ENCODE measurements at places on chromosomes 11 and 22.

- DNase-seq: no peak
These were observed 176.5 kb upstream of the UBASH3B start for GRCh38 chr11:122478986-122479385.

GRCh38 chr22:39721206-39722031 is 150.9 kb downstream of the CACNA1I start:
- DNase-seq: no peak

DNA sequence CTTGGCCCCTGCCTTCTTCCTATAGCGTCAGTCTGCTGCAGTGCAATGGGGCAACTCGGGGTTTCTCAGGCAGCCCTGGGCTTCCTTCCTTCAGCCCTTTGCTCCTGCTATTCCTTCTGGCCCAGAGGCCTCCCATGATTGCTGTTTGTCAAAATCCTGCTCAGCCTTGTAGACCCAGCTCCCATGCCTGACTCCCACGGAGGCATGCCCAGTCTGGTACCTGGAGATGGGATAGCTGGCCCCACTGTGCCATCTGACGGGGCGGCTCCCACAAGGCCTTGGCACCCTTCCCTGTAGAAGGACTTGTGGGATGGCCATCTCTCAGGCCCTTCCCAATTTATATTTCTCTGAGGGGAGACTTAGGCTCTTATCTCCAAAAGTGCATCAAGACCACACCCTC is 590 bp upstream of the CD6 start:
- no peak for DNase-seq

DNA sequence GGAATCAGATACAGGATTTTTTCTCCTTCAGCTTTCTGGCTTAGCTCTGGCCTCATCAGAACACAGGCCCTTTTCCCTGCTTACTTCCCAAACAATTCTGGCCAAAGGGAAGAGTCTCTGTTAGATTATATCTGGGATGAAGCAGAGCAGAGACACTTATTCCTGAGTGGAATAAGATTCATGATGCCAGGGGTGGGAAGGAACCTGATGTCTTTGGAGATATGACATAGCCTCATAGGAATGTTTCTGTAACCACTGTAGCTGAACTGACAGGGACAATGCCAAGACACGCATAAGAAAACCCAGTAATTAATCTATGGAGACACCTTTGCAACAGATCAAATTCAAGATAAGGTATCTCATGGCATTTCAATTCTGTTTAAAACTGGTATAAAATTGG is 177.1 kb upstream of the RAG2 start:
- DNase-seq: no peak

DNA sequence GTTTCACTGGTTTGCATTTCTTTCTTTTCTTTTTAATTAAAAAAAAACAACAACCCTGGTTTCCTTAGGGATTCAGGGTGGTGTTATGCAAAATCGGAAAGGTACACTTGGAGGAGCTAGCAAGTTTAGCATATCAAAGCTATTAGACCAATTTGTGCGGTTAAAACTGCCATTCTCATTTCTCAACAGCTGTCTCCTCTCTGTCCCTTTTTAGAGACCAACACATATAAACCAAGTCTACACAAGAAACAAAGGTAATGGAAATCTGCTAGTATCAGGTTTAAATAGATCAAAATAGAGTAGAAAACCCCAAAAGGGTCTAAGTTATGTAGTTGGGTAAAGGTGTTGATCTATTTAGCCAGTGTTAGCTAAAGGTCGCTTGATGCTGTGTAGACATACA is 1.7 kb upstream of the SESN3 start:
- no peak for DNase-seq

GRCh38 chr11:107183953-107184352 is 165.7 kb upstream of the GUCY1A2 start:
- DNase-seq: no peak

DNA sequence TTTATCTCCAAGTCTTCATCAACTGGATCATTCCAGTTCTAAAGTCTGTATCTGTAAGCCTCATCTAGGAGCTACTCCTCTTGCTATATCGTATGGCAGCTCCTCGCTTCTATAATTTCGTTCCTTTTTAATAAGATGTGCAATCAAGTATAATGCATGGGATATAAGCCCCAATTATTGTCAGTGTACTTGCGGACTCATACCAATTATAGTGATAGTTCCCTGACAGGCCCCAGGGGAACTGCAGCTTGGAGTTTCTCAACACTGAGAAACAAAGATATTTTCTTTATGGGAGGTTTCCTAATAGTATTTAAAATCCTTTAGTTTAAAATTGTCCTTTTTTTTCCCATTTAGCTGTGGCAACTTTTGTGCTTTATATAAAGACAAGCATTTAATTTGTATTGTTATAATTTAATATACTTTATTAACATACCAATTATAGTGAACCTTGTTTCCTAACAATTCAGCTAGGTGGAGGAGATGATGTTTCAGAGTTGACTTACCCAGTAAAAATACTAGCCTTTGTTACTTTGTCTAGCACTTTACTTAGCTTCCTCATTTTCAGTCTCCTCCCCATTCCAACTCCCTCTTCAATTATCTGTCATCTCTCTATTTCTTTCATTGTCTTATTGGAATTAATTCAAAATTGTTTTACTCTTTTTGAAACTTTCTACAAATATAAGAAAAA is 25.3 kb upstream of the DDX17 start:
- DNase-seq: no peak

All from occipital lobe (tissue), 3 donors.